HS-5 (cell line): ENCODE measurements at places on chromosomes 2 and 18.

DNA sequence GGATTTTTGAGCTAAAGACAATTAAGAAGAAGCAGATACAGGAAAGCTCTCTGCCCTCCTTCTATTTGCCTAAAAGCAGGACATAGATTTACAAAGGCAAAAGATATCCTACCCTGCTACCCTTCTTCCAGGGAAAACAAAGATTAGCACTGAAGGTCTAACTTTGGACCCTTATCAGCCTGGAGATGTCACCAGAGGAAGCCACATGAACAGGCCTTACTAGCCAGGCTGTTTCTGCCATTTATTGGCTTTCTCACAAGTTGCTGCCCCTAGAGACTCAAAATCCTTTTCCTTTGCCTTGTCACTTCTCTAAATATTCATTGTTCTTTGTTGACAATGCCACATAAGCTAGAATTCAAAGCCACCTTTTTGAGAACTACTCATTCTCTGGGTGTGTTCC, 147.3 kb downstream of the B3GNT2 start:
- no peak for DNase-seq

- peak; percentile 4 for DNase-seq
Observed at GRCh38 chr18:35756506-35757117, 175.1 kb downstream of the GALNT1 start.

DNA sequence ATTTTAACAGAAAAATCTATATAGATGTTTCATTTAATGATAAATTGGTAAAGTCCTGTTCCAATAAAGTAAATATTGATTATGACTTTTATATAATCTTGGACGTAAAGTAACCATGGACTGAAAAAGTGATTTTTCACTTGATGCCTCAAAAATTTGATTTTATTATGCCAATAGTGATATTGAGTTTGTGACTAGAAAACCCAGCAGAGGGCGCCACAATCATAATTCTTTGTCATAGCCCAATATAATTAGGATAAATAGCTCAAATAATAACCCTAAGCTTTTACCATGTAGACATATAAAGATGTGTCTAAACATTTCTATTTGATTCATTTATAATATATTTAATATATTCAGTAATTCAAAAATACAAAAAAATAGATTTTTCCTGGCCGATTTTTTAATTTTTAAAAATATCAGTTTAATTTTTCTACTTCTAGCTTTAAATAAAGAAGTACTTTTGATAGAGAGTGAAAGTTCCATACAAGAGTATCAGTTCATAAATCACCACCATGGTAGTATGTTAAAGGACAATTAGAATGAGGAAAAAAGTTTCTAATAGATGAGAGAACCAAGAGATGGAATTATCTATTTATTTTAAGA, 30.7 kb downstream of the CAMKMT start:
- peak; percentile 11 for DNase-seq

DNA sequence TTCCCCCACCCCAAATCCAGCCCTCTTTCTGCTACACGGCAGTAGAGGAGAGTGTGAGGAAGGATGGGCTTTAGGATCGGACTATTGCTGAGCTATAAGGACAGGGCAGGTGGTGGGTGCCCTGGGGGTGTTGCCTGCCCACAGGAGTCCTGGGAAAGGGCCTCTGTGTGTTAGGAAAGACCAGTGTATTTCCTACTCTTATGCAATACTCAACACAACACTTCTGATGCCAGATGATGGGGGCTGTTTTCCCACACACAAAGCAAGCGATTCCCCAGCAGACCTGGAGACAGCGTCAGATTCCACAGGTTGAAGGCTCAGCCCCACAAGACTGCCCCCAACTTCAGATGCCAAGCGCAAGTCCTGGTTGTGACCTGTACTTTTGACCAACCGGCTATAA, 91.0 kb upstream of the LCLAT1 start:
- DNase-seq: no peak

DNA sequence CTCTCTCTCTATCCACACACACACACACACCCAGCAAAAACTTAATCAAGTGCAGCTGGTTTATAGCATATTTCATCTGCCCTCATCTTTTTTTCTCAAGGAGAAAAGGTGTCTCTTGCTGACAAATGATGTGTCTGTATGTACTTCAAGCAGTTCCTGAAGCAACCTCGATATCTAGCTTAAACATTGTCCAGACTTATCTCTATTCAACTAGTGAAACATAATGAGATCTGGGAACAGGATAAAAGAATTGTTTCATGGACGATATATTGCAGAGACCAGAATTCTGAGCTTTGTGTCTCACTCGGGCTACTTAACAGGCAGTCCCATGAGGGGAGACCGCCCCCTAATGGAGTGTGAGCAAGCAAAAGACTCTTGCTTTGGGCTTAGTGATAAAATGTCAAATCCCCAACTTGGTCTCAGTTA, 929.2 kb upstream of the SOX11 start:
- DNase-seq: no peak

- no peak for DNase-seq
Observed at GRCh38 chr2:219459460-219460311, 25.0 kb downstream of the SPEG start.

DNA sequence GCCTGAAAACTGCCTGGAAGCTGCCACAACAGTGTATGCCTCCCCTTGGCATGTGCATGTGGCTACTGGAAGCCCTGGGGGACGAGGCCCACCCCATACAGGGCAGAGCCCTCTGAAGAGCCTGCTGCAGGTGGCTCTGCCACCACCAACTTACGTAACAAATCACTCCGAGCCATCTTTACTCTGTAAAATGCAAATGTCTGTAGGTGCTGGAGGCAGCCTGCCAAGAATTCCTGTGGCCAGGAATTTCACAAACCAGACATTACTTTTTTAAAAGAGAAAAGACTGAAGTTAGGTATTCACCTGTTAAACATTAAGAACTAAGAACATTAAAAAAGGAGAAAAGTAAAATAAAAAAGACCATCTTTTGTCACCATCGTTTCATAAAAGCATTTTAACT, 106.3 kb downstream of the GPR39 start:
- DNase-seq: no peak

DNA sequence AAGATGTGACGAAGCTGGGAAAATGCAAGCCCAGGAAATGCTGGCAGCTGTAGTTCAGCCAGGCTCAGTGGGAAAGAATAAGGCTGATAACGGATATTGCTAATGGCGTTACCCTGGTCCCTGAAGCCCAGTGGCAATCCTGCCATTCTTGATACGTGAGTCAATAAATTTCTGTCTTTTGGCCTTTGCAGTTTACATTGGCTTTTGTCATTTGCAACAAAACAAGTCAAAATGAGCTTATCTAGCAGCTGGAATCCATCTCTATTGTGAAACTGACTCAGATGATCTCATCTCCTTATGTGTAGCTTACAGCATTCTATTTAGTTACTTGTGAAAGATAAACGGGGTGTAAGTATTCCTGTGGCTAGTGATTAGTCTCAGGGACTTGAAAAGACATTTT, 43.8 kb downstream of the ARL6IP6 start:
- DNase-seq: peak; percentile 94

DNA sequence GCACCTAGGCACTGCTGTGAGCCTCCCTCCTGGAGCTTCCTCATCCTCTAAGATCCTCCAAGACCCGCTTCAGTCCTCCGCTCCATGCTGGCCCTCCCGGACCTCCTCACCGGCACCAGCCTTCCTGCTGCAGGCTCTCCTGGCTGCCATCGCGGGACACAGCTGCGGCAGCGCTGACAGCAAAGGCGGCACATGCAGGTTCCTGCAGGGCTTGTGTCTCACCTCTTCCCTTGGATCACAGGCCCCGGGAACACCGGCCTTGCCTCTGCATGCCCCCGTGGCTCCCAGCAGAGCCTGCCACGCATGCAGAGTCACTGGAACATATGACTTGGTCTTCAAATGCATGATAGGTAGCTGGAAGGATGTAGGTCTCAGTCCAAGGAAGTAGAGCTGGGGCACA, 67.2 kb downstream of the PTGR3 start:
- no peak for DNase-seq

DNA sequence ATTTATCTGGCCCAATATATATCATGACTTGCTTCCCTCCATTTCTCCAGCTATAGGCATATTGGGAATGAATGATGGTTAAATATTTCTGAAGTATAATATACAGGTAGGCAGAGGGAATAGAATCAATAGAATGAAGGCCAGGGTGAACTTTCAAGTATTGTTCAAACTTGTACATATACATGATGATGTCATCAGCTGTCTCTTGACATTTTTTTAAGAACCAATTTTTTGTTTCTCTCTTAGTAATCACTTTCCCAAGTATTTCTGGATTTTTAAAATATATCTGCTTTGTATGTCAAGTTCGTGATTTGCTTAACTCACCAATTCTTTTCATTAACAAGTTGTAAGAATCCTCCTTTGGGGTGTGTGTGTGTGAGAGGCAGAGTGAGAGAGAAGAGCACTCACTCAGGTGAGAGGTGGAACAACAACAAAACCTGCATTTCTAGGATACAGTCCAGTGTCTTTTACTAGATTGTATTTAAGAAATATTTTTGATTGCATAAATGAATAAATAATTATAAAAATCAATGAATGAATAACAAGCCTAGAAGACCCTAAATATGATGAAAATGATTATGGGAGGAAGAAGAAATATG, 1239.1 kb downstream of the LRP1B start:
- DNase-seq: no peak

DNA sequence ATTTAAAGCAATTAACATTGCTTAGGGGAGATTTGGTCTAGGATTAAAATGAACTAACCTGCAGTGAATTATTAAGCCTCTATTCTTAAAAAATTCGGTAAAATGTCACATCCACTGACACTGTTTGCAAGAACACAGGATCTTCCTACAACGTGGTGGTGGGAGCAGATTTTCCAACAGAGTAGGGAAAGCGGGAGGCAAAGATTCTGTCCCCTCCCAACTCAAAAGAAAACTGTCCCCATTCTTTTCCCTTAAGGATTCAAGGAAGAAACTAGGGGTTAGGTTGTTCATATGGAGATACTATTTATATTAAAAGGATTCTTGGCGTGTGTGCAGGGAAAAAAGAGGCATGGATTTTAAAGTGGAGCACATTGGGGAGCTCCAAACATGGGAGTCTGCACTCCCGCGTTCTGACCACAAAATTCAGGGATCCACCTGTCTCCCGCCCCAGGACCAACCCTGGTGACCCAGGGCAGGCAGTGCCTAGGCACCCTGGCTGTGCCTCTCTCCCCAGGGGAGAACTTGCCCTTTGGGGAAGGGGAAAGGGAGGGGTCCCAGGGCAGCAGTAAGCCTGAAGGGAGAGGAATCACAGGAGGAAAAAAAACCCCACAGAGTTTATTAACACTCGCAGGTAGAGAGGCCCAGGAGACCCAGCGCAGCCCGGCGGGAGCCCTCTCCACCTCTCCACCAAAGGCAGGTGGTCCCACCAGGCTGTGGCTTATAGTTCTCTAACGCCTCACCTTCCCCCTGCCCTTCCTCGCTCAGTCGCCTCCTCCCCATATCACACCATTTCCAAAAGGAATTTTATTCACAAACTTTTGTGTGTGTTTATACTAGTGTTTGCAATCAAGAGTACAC, 2.3 kb downstream of the PTGR3 start:
- no peak for DNase-seq

DNA sequence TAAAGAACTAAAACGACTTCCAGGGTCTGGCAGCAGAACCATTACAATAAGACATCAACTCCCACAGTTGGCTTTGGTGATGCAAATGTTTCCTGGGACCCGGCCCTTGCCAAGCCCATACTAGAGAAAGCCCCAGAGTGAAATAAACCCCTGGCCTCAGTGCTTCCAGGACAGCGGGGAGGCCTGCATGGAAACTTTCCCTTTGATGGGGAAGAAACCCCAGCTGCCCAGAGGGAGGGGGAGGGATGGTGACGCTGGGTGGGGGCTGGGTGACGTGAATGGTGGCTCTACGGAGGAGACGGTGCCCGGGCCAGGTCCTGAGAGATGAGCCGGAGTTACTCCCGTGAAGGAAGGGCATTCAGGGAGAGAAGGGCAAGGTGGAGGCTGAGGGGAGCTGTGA, 27.5 kb downstream of the INHBB start:
- no peak for DNase-seq

- DNase-seq: no peak
Observed at GRCh38 chr18:55430026-55430425, 158.0 kb downstream of the TCF4 start.

- no peak for DNase-seq
Observed at GRCh38 chr2:145931781-145932395, 1412.0 kb upstream of the ZEB2 start.

GRCh38 chr2:170271340-170271739, 93.4 kb downstream of the MYO3B start:
- no peak for DNase-seq

DNA sequence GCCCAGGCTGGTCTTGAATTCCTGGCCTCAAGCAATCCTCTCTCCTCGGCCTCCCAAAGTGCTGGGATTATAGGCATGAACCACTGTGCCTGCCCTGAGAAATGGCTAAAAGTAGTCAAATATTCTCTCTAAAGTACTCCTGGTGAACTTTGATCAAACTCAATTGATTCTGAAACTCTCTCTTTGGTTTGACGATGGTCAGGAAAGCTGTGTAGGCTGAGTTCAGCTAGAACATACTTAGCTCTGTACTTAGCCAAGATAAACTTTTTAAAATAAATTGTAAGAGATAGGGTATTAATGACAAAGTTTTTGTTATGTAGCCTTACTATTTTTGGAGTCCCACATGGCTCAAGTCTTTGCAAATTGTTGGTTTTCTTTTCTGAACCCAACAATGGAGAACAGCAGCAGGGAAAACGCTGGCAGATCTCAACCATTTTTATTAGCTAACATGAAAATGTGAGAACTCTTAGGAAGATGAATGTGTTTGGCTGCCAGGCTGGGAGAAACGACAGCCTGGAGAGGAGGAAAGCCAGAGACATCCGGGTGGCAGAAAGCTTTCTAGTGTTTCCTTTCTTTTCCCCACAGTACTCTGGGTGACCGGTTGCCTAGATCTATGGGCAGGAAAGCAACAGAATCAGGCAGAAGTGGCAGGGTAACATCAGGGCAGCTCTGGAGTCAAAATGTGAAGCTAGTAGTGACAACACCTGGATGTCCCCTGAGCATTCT, 193.0 kb upstream of the LHCGR start:
- no peak for DNase-seq

- no peak for DNase-seq
Observed at GRCh38 chr2:82526277-82526676, 1932.8 kb downstream of the SUCLG1 start.

DNA sequence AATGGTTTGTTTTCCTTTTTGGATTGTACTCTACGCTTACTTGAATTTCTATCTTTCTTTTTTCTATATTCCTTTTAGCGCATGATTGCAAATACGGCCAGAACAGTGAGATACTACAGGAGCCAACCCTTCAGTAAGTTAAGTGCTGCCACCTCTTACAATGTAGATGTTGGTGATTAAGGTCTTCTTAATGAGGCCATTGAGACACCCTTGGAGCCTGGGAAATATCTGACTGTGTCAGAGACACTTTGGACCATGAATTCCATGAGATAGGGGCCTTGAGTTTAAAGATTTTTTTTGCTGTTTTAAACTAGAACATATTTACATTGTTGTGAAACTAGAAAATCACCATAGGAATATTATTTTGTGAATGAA, 27.1 kb upstream of the MAP3K20 start:
- DNase-seq: no peak

GRCh38 chr2:65358678-65359400, 73.6 kb downstream of the SPRED2 start:
- DNase-seq: no peak

- DNase-seq: no peak
Observed at GRCh38 chr2:239818531-239819011, 206.6 kb downstream of the NDUFA10 start.
